ENCODE measurements at places on chromosomes 6 and 20. TPM values are rescaled to one million over a fixed set of nuclear protein-coding genes. Genes with fewer than 3 reads are reported as not detected.

EPHA7 gene
- total RNA-seq: 0.09 TPM

PROKR2 gene
- not detected for total RNA-seq

KIF25 gene
- not detected for total RNA-seq

PRDM13 gene
- not detected for total RNA-seq

Data from dermis lymphatic vessel endothelial cell (primary cell).